ENCODE measurements at places on chromosomes 7 and 10.

DNA sequence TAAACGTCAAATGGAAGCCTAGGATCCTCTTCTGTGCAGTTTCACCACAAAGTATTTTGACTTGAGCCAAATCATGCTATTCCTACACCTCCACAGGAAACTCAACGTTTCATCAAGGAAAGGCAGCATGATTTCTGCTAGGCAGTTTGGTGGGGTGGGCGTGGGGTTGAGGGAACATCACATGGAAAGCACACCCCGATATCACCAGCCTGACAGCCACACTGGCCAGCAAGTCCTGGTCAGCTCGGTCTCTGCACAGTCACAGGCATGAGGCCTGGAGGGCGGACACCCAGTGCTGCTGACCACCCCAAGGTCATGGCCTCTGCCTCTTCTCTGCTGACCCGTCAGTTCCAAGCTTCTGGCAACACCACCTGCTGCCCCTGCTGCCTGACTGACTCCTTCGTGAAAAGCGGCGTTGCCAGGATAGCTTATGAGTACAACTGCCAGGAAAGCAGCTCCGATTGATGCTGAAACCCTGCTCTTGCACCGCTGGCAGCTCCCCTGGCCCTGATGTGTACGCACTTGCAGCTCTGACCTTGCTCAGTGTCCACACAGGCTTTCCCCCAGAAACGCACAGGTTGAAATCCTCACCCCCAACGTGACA is 171.5 kb downstream of the DIP2C start:
- no peak for DNase-seq

DNA sequence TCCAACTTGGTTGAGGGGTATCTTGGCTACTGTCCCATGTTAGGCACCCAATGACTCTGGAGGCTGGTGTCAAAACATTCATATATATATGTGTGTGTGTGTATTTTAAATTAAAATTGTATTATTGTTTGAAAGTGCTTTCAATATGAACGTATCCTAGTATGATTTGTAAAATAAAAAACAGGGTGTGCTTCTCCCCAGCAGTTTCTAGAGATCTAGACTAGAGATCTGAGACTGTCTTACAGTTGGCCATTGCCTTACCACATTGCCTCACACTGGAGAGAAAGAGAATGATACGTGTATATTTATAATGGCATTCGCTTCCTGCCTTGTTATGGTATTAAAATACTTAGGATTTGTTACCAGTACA is 1.2 kb downstream of the BAG3 start:
- DNase-seq = no peak

DNA sequence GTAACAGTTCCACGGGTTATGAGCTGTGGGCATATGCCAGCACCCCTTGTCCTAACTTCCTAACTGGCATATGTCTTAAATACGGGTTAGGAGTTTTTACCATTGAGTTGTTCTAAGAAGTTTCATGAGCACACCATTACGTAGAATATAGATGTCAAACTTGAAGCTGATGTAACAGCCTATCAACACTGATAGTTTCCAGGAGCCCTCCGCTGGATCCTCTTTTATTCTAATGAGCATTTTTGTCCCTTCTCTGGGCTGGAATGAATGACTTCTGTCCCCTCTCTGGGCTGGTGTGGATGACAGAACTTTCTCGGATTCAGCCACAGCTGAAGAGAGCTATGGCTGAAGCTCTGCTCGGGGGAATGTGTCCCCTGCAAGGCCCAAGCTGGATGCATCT is 256.3 kb downstream of the SORCS1 start:
- DNase-seq = no peak

- DNase-seq = no peak
Observed at GRCh38 chr7:142767861-142768260, 2.9 kb upstream of the PRSS2 start.

GRCh38 chr10:116271593-116272439 is 1.2 kb downstream of the GFRA1 start:
- DNase-seq = no peak

- no peak for DNase-seq
Observed at GRCh38 chr10:59678884-59679301, 30.8 kb downstream of the SLC16A9 start.

GRCh38 chr10:96570983-96571964 is 15.5 kb downstream of the TM9SF3 start:
- no peak for DNase-seq

GRCh38 chr7:37511915-37512314 is 63.3 kb upstream of the ELMO1 start:
- DNase-seq = no peak

Data from stimulated activated CD8-positive, alpha-beta memory T cell treated with anti-CD3 and anti-CD28 coated beads, Interleukin-7, amount 100 ng/mL, for 1 hour (primary cell).